ENCODE measurements at places on chromosomes 12 and 14. TPM values are rescaled to one million over a fixed set of nuclear protein-coding genes. Genes with fewer than 3 reads are reported as not detected.
A peak's percentile ranks its signal among the peaks of the same experiment; 100 is the strongest.

- DNase-seq, result peak; percentile 13
Measured at GRCh38 chr12:40224439-40225291, at the start of gene LRRK2. Gene LRRK2 (plus strand): TSS chr12:40224997. CDS start chr12:40225132, 135 bp downstream.

DNA sequence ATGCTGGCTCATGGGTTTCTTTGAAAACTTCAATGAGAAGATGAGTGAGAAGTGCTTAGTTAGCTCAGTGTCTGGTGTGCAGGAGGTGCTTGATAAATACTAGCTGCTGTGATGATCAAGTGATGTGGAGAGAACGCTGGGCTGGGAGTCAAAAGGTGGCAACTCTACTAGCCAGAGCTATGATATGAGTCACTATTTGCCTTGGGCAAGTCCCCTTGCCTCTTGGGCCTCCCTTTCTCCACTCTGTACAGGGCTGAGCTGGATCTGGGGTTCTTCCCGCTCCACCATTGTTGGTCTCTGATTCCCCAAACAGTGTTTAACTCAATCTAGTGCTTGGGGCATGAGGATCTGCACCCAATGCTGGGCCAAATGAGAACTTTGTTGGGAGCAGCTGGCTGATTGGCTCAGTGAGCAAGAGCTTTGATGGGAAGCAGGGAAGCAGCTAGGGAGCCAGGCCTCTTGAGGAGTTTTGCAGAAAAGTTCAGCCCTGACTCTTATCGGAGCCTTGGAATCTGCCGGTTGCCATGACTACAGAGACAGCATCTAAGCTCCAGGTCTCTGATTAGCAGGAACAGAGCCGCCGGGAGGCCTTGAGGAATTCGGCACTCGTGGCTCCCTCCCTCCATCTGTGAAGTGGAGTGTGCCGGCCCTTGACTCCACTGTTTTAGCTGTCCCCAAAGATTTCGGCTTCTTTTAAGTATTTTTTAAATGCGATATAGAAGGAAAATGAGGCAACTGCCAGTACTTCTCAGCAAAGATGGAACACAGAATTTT is 82.1 kb upstream of the HSPB8 start:
- no peak for DNase-seq

Gene GARIN6
- total RNA-seq, result not detected

- DNase-seq, result no peak
Measured at GRCh38 chr12:128949086-128949485, 95.8 kb downstream of the GLT1D1 start.

GRCh38 chr12:22609501-22609900 is 15.5 kb upstream of the ETNK1 start:
- no peak for DNase-seq

DNA sequence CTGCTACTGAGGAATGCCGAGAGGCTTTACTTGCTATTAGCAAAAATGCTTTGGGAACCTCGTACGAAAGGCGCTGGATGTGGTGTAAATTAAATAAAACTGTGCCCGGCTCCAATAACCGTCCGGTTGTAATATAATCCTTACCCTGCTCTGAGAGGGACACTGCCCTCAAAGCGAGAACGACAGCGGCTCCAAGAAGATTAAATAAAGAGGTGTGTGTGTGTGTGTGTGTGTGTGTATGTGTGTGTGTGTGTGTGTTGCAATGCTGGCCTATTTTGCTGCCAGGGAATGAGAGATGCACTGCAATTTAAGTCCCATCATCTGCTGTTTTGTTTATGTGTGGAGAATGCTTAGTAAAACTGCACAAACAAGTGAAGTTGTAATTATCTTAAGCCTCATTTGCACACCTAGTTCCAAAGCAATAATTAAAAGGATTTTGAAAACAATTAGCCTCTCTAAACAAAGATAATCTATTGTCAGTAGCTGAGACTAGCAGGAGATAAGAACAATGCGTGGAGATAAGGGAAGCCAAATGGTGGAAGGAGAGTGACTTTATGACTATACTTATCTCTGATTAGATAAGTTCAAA is 1.2 kb upstream of the SIX1 start:
- DNase-seq, result no peak

DNA sequence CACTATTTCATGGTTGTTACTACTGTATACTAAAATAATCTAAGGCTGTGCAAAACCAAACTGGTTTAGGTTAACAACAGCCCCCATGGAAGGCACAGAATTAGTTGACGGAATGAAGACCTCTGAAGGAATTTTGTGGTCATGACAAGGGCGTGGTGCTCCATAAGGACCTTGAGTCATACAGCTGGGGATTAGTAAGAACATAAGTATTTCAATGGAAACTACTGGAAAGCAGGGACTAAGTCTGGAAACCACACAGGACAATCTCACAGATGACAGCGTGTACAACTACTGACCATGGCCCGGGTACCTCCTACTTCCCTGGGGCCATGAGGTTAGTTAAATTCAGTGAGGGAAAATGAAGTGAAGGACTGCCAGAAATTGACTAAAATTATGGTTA is 98.5 kb upstream of the PLEKHA5 start:
- no peak for DNase-seq

Gene SLC6A13
- not detected for total RNA-seq

GRCh38 chr14:35332517-35333263 is 40.5 kb downstream of the PSMA6 start:
- peak; percentile 40 for DNase-seq

GRCh38 chr14:66824251-66824650 is 316.3 kb downstream of the GPHN start:
- DNase-seq, result no peak

GRCh38 chr14:58571769-58572472 is 65.8 kb upstream of the DACT1 start:
- DNase-seq, result no peak

DNA sequence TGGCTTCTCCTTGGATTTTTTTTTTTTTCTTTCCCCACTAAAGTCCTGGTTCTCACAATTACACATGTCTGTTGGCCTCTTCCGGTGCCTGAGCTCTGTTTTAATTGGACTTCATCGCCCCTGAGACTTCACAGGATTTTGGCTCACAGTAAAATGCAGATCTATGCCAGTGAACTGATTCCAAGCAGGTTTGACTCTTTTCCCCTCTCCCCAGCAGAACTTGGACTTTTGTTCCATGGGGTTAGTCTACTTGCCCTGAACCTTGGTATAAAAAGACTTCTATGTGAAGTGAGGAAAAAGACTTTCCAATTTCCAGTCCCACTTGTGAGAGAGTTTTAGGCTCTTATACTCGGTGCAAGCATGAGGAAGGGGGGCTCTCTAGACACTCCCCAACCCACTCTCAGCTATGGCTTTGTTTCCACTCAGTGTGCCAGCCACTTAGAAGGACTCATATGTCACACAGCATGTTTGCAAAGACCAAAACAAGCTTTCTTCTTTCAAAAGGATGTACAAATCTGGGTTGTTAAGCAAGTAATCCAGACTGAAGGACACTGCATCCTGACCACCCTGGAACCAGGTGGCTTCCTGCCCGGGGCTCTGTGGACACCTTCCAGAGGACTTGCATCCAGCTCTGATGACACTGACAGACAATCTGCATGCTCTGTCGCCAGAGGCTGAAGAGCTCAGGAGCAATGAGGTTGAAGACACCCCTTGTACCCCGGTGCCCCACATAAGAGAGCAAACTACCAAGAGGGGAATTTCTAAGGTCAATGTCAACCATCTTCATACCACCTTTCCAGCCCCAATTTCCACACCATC is 221.9 kb upstream of the EGLN3 start:
- no peak for DNase-seq

DNA sequence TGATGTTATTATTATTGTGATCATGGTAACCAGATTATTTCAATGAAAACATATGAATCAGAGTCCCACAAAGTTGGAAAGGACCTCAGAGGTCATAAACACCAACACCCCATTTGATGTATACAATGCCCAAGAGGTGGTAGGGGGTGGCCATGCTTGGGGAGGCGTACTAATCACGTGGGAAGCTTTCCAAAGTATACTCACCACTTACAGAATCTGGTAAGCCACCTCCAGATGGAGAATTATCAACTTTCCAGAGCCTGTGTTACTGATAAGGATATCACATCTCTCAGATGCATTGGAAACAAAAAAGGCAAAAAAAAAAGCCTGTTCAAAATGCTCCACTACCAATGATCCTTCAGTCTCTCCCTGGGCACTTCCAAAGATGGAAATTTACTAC is 8.4 kb downstream of the DAD1 start:
- no peak for DNase-seq

- no peak for DNase-seq
Measured at GRCh38 chr14:89384023-89384422, 33.0 kb downstream of the FOXN3 start.

GRCh38 chr14:71737760-71738159 is 194.5 kb upstream of the RGS6 start:
- DNase-seq, result no peak

Measured in CD8-positive, alpha-beta T cell (primary cell).